Stimulated activated CD8-positive, alpha-beta memory T cell treated with anti-CD3 and anti-CD28 coated beads, Interleukin-7, amount 100 ng/mL, for 24 hours (primary cell): ENCODE measurements at places on chromosomes 11 and 22.
A peak's percentile ranks its signal among the peaks of the same experiment; 100 is the strongest.

DNA sequence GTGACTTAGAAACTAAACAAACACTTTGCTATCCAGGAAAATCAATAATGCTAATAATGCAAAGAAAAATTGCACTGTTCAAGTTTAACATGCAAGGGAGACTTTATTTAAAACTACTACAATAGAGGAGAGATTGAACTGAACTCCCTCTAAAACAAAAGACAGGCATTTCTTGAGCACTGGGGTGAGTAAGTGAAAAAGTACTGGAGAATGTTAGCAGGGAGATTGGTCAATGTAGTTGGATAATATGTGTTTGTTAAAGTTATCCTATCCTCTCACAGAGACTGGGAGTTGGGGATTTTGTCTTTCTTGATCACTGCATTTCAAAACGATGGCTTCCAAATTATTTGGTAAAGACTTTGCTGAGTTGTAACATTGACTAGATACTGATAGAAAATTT lies 77.6 kb downstream of the LUZP2 start:
- no peak for DNase-seq

DNA sequence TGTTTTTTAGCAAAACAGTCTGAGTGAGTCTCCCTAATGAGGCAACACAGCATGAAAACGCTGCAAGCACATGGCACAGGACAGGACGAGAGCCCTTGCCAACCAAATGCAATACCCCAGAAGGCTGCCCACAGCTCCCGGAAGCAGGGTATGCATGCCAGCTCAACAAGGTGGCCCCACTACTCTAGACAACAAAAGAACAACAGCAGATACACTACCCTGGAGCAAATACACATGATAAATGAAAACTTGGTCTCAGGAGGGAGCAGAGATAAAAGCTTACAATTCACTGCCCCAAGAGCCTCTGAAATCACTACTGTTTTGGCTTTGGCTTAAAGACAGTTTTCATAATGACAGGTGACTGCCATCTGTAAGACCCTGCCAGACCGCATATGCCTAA lies 785.4 kb upstream of the API5 start:
- DNase-seq: no peak

GRCh38 chr11:110710628-110711381 lies 1.4 kb downstream of the ARHGAP20 start:
- no peak for DNase-seq

DNA sequence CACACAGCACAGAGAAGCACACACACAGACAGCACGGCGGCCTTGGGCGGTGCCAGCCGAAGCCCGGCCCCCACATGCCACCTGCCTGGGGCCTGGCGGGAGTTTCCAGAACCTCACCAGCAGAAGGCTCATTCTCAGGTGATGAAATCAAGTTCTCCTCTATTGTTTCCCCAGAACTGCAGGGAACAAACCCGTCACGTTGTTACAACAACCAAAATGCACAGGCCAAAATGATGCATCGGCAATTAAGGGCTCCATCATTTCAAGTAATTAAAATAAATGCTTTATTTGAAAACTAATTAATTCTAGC lies 30.8 kb downstream of the GNB1L start:
- DNase-seq: no peak

DNA sequence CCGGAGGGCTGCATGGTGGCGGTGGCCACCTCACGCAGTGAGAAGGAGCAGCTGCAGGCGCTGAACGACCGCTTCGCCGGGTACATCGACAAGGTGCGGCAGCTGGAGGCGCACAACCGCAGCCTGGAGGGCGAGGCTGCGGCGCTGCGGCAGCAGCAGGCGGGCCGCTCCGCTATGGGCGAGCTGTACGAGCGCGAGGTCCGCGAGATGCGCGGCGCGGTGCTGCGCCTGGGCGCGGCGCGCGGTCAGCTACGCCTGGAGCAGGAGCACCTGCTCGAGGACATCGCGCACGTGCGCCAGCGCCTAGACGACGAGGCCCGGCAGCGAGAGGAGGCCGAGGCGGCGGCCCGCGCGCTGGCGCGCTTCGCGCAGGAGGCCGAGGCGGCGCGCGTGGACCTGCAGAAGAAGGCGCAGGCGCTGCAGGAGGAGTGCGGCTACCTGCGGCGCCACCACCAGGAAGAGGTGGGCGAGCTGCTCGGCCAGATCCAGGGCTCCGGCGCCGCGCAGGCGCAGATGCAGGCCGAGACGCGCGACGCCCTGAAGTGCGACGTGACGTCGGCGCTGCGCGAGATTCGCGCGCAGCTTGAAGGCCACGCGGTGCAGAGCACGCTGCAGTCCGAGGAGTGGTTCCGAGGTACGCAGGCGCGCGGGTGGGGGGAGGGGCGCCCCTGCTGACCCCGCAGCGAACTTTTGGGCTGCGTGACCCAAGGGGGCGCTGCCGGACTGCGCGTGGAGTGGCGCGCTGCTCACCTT lies 670 bp downstream of the NEFH start:
- DNase-seq: no peak

- DNase-seq: no peak
These were observed 54.0 kb downstream of the PIK3C2A start for GRCh38 chr11:17153757-17154156.

DNA sequence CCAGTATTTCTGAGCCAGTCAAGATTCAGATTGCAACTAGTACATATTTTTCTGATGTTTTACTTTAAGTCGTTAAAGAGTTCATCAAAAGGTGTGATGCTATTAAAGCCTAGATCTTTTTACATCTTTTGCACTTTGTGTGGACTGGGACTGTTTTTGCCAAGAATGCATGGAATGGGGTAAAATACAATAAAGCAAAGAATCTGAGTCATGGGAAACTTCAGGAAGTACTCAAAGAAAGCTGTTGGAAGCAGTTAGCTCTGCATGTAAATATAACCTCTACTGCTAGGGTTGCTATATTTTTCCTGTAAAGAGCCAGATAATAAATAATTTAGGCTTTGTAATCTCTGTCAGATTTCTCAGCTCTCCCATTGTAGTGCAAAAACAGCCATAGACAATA lies 20.9 kb downstream of the ATXN10 start:
- DNase-seq: no peak

DNA sequence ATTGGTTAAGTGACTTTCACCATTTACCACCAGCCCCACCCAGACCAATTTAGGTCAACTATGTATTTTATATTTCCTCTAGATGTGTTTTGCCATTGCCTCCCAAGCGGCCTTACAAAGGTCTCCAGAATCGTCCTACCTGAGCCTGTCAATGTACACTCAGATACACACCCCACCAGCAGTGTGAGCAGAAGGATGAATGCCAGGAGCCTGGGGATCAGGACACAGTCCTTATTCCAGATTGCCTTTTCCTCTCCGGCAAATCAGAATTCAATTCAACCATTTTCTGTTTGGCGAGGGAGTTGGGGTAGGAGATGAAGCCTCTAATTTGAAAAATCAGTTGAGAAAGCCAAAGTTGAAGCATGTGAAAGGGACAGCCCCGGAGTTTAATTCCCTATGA lies 35.4 kb upstream of the CRTAM start:
- no peak for DNase-seq

GRCh38 chr22:44567846-44568493 lies 69.9 kb upstream of the RTL6 start:
- DNase-seq: peak; percentile 9

- no peak for DNase-seq
These were observed 21.2 kb downstream of the MCM5 start for GRCh38 chr22:35421121-35421520.

- DNase-seq: no peak
These were observed 5.0 kb downstream of the EIF4G2 start for GRCh38 chr11:10803676-10804075.

- DNase-seq: no peak
These were observed 43.1 kb upstream of the PPARA start for GRCh38 chr22:46107089-46107664.

GRCh38 chr11:67820081-67820480 lies 145.7 kb upstream of the ALDH3B2 start:
- DNase-seq: no peak

DNA sequence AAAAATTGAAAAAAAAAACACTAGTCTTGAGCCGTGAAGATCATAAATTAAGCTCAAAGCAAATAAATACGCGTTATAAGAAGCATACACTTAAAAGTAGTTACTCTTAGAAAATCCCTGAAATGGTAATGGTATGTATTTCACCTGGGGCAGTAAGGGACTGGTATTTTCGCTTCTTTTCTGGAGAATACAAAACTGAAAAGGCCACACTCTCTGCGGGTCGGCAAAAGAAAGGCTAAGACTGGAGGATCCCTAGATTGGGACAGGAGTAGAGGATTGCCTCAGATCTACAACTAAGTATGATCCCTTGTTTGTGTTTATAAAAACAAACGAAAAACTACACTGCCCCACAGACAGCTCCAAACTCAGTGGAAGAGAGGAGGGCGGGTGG lies 617 bp downstream of the TSG101 start:
- DNase-seq: no peak

DNA sequence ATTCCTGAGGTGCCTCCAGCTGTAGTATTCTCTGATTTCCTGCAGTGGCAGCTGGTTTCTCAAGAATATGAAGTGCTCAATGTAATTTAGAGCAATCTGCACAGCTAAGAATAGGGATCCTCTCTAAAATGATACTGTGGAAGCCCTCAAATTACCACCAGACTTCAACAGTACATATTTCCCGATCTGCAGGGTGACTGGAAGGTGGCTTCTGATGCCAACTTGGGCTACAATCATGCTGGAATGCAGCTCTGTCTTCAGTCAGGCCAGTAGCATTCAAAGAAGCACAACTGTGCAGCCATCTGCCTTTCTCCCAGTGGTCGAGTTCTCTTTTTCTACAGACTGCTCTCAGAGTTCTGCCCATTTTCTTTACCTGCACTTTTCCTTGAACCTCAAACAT lies 55.5 kb upstream of the CD5 start:
- DNase-seq: no peak

- peak; percentile 44 for DNase-seq
These were observed at the start of gene TRMU for GRCh38 chr22:46335201-46336118. Gene TRMU (plus strand): TSS chr22:46335714. CDS start chr22:46335765, 51 bp downstream.

GRCh38 chr11:44726283-44727113 lies at the start of gene TSPAN18:
Gene TSPAN18 (plus strand): TSS chr11:44726962. CDS start chr11:44906417, 179,455 bp downstream.
- no peak for DNase-seq

DNA sequence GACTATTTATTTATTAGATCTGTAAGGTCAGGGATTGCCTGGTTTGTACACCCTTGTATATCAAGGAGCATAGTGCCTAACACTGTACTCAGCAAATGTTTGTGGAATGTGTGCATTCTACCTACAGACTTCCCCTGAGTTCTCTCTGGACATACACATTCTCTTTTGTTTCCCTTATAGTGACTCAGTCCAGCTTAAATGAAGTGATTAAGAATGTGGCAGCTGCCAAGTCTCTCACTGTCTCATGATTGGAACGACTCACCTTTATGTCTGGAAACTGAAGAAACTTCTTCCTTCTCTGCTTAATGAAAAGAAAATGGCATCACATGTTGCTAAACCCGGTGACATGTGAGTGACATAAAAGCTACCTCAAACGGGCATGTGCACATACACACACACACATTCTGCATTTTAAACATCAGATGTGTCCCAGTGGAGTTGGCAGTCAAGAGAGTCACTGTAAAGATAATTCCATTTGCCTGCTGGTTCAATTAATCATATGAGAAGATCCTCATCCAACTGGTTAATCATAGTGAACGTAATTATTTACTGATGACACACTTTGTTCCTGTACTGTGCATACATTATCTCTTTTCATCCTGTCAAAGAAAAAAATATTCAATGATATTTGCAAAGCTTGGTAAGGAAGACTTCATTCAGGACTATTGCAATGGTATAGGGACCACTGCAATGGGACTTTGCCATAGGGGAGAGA lies 42.8 kb downstream of the GLYAT start:
- DNase-seq: no peak

GRCh38 chr11:93059117-93059957 lies 89.9 kb downstream of the MTNR1B start:
- no peak for DNase-seq

DNA sequence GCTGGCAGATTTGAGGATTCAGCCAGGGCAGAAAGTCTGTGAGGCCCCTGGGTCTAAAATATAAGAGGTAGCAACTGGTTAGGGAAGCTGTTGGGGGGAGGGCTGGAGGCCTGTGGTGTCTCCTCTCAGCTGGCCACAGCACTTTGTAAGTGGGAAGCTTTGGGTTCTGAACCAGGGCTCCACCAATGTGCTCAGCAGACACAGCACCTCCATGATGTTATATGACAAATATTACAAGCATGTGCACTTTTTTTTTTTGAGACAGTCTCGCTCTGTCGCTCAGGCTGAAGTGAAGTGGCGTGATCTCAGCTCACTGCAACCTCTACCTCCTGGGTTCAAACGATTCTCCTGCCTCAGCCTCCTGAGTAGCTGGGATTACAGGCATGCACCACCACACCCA lies 8.0 kb downstream of the ARHGAP1 start:
- DNase-seq: no peak

DNA sequence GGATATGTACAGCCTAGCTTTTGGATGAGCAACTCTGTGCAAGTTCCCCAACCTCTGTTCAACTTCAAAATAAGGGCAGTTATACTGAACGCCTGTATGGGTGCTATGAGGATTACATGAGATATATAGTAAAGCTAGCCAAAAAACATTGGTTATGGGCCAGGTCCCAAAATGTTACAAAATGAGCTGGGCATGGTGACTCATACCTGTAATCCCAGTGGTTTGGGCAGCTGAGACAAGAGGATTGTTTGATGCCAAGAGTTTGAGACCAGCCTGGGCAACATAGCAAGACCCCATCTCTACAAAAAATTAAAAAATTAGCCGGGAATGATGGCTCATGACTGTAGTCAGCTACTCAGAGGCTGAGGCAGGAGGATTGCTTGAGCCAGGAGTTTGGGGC lies 118.4 kb downstream of the TEAD1 start:
- no peak for DNase-seq

GRCh38 chr11:61855939-61856680 lies 28.0 kb downstream of the FADS2 start:
- no peak for DNase-seq

- no peak for DNase-seq
These were observed 237.9 kb downstream of the LUZP2 start for GRCh38 chr11:24734742-24735237.

DNA sequence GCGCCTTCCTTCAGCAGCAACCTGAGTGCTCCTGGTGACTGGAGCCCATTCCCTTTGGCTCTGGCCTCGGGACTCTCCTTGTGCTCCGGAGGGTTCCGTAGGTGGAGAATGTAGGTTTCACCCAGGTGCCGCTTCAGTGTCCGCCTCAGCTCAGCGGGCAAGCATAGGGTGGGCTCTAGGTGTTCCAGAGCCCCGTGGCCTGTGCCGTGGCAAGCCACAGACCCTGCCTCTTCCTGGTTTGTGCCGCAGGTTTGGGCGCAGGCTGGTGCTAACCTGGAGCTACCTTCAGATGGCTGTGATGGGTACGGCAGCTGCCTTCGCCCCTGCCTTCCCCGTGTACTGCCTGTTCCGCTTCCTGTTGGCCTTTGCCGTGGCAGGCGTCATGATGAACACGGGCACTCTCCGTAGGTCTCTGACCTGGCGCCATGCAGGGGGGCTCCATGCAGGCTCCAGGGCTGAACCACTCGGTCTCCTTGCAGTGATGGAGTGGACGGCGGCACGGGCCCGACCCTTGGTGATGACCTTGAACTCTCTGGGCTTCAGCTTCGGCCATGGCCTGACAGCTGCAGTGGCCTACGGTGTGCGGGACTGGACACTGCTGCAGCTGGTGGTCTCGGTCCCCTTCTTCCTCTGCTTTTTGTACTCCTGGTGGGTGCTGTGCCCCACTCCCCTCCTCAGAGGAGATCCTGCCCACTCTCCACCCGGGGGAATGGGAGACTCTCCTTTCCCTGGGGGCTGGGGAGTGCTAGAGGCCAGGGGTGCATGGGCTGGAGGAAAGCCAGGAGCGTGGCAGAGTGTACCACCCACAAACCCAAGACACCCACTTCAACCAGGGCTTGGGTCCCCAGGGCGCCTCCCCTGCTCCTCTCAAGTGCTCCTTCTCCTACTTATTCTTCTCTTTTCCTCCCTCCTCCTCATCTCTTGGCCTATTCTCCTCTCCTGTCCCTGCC lies 2.4 kb downstream of the SLC22A12 start:
- DNase-seq: no peak
